ENCODE measurements at places on chromosomes 1 and 21.

DNA sequence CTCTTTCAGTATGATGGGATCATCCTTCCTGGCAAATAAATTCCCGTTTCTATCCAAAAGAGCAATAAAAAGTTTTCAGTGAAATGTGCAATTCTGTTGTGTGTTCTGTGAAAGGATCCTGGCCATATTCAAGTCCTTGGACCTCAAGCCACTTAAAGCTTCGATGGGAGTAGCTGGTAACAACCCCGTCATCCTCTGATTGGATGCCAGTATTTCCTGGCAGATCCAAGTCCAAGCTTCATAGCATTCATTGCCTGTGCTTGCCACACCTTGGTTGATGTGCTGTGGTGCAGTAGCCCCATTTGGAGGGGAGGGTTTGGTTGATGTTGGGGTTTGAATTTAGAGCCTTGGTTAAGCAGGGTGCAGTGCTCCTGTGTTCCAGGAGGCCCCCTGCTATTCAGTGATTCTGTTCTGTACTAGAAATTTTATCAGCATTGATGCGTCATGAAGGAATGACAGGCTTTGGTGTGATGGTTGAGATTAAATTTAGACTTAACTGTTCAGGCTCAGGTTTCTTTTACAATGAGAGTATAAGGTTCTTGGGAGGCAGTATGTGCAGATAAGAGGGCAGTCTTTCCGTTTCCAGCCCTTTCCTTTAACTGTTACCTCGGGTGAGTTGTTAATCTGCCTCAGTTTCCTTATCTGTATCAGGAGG, 4.9 kb downstream of the RPL11 start:
- DNase-seq: no peak

- no peak for DNase-seq
These were observed 138.0 kb downstream of the RERE start for GRCh38 chr1:8679395-8679800.

GRCh38 chr1:231201979-231202633, 38.9 kb upstream of the GNPAT start:
- no peak for DNase-seq

GRCh38 chr1:205229399-205229871, 1.7 kb downstream of the TMCC2 start:
- peak; percentile 87 for DNase-seq

DNA sequence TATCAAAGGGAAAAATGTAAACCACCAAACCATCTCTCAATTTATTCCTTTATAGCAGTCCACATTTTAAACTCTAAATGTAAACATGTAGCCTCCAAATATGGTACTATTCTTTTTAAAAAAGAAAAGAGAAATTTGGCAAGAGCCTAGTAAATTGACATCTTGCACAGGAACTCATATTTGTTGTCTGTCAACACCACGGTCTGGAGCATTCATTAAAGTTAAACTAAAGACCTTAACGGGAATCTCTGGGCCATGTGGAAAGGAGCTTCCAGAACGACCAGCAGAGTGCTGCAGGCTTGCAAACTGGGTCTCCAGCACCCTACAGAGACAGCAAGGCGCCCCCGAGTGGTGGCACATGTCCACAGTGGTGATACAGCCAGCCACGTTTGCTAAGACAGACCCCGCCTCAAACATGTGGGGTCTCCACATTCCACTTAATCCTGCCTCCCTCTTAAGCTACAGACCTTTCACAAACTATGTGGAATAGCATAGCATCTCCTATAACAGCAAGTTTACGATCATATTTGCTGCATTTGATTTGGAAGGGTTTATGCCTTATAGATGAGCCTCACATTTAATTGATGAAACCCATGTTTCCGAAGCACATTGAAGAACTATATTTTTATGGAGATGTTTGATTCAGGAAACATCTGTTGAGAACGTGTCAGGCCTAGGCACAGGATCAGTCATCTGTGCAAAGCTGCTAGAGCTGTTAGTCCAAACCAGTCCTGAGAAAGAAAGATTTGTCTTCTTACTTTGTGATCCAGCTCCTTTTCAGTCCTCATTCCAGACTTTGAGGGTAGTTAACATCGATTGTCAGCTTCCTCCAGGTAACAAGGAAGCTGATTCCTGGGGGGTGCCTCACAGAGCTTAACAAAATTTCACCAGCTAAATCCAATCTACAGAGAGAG, 96.4 kb upstream of the BACE2 start:
- DNase-seq: no peak

GRCh38 chr1:225257081-225257480, 170.8 kb downstream of the LBR start:
- no peak for DNase-seq

DNA sequence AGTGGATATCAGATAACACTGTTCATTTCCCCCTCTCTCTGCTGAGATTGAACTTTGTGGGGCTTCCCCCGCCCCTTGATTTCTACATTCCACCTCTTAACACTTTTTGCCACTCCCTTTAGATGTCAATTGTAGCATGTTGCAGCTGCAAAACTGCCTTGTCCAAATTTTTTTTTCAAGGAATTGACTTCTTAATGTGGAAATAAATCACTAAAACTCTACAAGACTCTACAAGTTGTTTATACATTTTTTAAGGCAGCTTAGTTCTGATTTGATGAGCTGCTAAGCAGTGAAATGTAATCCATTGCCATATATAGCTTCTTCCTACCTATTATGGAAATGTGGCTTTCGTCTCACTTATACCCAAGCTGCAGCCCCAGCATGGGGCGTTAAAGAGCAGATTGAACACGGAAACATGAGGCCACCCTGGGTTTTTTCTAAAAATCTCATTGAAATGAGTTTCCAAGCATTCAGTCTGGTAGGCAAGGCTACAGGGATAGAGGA, 132.2 kb downstream of the SYT2 start:
- DNase-seq: no peak

DNA sequence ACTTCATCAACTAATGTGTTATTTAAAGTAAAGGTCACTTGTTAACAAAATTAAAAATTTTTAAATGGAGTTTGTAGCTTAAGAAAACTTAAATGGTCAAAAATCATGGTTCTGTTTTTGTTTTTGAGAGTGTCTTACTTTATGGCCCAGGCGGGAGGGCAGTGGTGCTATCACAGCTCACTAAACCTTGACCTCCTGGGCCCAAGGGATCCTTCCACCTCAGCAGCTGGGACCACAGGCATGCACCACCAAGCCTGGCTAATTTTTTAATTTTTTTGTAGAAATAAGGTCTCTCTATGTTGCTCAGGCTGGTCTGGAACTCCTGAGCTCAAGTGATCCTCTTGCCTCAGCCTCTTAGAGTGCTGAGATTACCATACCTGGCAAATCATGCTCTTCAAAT, 111.4 kb downstream of the MAST2 start:
- DNase-seq: no peak

Data from NCI-H446 treated with DMSO at 0.1 percent for 48 hours (cell line).